ENCODE measurements at places on chromosomes 2 and 18. TPM values are rescaled to one million over a fixed set of nuclear protein-coding genes. Genes with fewer than 3 reads are reported as not detected.

CYBRD1 gene
- 340 TPM for total RNA-seq

EIF5B gene
- total RNA-seq = 20.6 TPM

MYL1 gene
- not detected for total RNA-seq

ABCG8 gene
- not detected for total RNA-seq

FAM228A gene
- 0.18 TPM for total RNA-seq

EFEMP1 gene
- total RNA-seq = 1,445 TPM
